ENCODE measurements at places on chromosomes 2 and 18. TPM values are rescaled to one million over a fixed set of nuclear protein-coding genes. Genes with fewer than 3 reads are reported as not detected.
A peak's percentile ranks its signal among the peaks of the same experiment; 100 is the strongest.

DNA sequence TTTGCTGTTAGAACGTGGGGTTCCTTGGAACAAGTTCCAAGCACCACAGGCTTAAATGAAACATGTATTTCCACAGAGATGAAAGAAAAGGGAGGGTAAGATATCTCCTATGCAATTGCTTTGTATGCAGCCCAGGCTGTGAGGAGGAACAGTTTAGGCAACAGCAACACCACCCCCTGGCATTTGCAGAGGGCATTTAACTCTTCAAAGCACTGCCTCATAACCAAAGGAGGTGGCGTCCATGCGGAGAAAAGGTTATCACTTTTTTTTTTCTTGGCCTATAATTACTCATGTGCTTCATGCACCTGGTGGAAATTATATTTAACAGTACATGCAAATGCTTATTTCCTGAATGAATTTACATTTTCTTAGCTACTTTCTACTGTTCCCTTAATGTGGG lies 286.0 kb downstream of the LPIN1 start:
- no peak for DNase-seq

- peak; percentile 79 for DNase-seq
Observed at GRCh38 chr2:66576561-66577320, 141.8 kb downstream of the MEIS1 start.

- peak; percentile 27 for DNase-seq
Observed at GRCh38 chr2:12613137-12613835, 103.5 kb upstream of the TRIB2 start.

RGPD3 gene
- 0.06 TPM for polyA plus RNA-seq

DNA sequence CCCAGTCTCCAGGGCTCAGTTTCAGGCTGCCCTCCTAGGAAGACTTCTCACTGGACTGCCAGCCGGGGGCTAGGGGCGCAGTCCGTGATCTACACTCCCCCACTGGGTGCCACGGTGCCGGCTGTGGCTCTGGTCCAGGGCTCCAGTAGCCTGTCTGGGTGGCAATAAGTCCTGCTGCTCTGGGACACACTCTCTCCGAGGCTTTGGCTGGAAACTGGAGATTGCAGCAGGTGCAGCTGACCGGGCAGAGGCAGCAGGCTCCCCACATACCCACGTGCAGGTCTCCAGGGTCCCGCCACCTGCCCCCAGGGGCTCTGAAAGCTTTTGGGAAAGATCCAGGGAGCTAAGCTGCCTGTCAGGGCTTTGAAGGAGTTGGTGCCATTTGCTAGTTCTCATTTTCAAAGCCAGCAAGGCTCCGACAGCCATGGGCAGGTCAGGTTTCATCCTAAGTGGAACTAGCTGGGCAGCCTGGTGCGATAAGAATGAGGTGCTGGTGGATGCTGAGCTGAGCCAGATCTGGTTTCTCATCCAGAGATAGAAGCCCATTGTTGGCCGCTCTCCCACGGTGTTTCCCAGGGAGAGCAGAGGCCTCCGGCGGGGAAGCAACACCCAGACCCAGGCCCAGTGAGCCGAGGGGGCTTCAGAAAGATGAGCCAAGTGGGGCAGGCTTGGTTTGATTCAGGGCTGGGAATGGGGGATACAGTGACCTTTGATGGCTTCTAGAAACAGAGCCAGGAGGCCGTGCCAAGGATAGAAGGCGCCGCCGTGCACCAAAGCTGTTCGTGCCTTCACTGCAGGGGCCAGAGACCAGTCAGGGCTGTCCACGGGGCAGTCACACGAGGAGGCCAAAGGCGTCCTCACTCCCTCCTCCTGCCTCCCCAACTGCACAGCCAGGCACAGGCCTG lies 141.7 kb upstream of the GPC1 start:
- peak; percentile 23 for DNase-seq

GRCh38 chr18:55585920-55586561 lies 2.0 kb downstream of the TCF4 start:
- DNase-seq: peak; percentile 54

G6PC2 gene
- not detected for polyA plus RNA-seq

RTP5 gene
- polyA plus RNA-seq: 0.10 TPM

DNA sequence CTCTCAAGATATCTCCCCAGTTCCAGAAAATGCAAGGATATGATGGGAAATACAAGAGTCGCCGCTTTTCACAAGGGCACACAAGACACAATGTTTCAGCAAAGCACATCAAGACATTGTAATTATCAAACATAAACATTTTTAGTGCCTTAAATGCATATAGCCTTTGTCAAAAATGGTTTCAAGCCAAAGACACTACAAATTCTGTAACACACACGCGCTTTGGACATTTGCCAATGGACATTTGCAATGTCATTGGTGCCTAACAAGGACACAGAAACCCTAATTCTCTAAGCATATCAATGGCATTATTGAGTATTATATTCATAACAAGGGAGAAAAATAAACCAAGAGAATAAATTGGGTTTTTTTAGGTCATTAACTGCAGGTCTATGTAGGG lies 16.1 kb downstream of the ADD2 start:
- DNase-seq: no peak

SGO2 gene
- polyA plus RNA-seq: 0.92 TPM

IL37 gene
- 0.55 TPM for polyA plus RNA-seq

PLCL1 gene
- 0.93 TPM for polyA plus RNA-seq

DNA sequence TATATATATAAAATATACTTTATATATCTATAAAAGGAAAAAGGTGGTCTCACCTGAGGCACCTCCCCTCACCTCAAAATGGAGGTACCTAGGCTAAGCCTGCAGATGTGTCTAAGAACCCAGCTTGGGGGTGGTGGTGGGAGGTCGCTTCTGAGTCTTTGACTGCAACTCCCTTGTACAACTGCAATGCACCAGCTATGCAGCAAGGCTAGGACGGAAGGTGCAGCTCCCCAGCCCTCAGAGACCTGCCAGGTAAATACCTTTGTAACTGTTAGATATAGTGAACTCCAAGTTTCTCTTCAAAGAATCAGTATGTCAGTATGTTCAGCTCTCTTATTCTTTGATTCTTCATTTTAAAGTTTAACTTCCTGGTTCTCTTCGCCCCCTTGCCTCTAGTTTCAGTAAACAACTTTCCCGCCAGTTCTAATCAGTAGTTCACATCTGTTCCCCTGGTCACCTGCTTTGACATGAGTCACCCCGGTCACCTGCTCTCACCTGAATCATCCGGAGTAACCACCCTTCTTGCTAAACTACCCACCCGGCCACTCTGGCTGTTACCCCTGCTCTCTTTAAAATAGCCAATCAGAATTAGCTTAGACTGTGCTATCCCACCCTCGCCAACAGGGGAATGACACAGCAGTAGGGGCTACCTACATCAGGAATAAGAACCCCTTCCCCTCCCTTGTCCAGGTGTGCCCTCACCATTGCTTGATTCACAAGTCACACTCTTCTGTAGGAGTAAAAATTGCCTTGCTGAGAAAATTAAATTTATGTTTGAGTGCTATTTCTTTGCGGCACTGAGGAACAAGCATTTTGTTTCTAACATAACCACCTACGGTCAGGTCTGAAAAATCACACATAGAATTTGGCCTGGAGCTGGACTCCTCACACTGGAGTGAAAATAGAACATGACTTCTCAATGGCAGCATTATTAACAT lies 24.7 kb upstream of the IMPA2 start:
- DNase-seq: no peak

DNA sequence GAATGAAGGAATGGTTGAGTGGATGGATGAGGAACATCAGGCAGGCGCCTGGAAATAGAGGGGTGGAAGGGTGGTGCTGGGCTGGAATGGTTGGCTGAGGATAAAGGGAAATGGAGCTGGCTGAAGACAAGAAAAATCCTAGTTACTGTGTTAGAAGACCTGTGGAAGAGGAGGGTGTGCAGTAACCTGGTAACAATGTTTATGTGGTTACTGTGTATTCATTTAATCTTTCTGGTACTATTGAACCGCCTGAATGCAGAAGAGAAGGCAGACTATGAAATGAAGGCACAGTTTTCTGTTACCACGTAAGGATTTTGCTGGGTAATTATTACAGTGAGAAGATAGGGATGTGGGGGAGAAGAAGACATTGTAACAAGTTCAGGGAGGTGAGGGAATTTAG lies 110.3 kb upstream of the MGAT5 start:
- peak; percentile 43 for DNase-seq

DNA sequence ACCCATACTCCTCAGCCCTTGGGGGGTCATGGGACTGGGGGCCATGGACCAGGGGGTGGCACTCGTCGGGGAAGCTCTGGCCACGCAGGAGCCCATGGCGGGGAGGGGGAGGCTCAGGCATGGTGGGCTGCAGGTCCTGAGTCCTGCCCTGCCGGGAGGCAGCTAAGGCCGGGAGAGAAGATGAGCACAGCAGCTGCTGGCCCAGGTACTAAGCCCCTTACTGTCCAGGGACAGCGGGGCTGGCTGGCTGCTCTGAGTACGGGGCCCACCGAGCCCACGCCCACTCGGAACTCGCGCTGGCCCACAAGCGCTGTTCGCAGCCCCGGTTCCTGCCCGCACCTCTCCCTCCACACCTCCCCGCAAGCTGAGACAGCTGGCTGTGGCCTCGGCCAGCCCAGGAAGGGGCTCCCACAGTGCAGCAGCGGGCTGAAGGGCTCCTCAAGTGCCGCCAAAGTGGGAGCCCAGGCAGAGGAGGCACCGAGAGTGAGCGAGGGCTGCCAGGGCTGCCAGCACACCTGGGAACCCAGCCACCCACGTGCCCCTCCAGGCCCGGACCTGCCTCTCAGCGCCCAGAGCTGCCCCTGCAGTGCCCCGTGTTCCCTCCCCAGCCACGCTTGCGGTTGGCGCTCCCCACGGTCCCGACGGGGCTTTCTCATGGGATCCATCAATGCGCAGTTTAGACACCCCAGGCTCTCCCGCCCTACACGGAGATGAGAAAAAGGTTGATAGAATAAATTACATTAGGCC lies 33.6 kb upstream of the ZNF236 start:
- no peak for DNase-seq

DNA sequence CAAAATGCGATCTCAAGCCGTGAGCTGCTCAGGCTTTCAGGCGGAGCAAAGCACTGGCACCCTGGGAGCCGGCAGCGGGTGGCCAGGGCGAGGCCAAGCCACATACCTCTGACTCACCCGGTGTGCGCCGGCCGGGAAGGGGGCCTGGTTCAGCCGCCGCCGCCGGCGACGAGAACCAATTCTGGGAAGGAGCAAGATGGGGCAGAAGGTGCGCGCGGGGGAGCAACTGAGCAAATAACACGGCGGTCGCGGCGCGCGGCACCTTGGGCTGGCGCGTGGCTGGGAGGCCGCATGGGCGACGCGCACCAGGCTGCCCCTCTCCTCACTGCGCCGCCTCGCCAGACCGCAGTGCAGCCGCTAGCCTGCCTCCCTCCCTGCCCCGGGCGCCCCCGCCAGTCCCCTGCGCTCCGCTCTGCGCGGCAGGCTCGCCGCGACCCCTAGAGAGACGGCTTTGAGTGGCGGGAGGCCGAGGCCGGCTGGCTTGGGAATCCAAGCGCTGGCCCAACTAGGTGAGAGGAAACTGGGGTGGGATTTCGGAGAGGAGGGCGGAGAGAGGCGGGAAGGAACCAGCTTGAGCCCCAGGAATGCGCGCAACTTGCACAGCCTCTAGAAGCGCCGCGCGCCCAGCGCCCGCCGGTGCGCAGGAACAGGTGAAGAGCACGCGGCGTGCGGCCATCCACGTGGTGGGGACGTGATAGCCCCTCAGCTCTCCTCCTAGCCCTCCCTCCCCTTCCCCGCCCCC lies 3.2 kb downstream of the NRP2 start:
- DNase-seq: peak; percentile 82

TSGA10 gene
- polyA plus RNA-seq: 1.3 TPM

DNA sequence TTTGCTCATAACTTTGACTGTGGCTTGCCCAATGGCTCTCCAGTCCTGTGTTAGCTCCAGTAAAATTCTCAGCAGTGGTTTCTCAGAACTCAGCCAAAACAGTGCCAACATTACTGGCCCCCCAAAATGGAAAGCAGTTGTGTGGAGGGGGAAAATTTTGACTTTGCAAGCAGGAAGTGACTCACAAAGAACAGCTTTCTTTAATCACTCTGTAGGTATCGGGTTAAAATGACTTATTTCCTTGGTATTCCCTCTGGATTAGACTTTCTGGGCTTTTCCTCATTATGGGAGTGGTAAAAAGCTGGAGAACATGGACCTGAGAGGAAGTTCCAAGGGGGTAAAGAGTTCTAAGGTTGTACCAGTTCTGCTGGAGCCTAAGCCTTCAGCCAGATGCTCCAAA lies 175.7 kb upstream of the RND3 start:
- DNase-seq: no peak

CFAP210 gene
- 2.1 TPM for polyA plus RNA-seq
